Hematopoietic multipotent progenitor cell treated with erythropoietin and hydrocortisone succinate and interleukin-3 and kit ligand, for 15 days (in vitro differentiated cells): ENCODE measurements at places on chromosomes 12 and 14.

- DNase-seq: no peak
These were observed 23.7 kb upstream of the CERS5 start for GRCh38 chr12:50190859-50191258.

- DNase-seq: no peak
These were observed 19.2 kb downstream of the PPTC7 start for GRCh38 chr12:110563702-110564470.

DNA sequence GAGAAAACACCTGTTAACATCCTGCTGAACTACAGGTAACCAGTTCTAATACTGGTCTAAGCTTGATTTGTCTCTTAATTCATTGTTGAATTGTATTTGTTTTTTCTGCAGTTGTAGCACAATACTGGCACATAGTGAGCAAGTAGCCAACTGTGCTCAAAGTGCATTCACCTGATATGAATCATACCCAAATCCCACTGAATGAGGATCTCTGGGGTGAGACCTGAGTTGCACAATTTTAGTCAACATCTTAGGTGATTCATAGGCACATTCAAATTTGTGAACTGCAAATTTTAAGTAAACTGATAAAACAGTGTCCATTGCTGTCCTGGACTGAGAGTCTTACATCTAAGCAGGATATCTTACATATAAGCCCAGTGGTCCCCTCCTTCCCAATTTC, 12.8 kb downstream of the KCNC2 start:
- no peak for DNase-seq

DNA sequence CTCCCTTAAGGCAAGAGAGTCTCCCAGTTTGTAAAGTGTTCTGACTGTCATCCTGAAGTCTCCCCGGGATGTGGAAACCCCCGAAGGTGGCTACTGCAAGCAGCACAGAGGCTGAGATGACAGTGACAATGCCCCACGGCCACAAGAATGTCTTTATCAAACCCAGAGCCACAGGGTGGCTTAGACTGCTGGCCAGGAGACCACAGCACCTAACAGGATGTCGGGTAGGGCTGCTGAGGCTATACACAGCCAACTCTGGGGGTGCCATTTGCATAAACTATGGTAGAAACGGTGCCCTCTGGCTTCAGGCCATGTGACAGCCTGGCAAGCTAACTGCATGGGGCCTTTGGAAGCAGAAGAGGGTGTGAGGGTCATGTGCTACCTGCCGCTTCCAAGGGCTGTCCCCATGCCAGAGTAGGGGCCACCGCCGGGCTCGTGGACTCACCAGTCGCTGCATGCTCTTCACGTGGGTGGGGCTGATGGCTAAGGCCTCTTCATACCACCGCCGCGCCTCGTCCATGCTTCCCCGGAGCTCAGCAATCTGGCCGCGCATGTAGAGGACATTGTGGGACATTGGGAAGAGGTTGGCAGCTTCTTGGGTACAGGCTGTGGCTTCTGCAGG, 180.9 kb downstream of the CALM1 start:
- DNase-seq: no peak

DNA sequence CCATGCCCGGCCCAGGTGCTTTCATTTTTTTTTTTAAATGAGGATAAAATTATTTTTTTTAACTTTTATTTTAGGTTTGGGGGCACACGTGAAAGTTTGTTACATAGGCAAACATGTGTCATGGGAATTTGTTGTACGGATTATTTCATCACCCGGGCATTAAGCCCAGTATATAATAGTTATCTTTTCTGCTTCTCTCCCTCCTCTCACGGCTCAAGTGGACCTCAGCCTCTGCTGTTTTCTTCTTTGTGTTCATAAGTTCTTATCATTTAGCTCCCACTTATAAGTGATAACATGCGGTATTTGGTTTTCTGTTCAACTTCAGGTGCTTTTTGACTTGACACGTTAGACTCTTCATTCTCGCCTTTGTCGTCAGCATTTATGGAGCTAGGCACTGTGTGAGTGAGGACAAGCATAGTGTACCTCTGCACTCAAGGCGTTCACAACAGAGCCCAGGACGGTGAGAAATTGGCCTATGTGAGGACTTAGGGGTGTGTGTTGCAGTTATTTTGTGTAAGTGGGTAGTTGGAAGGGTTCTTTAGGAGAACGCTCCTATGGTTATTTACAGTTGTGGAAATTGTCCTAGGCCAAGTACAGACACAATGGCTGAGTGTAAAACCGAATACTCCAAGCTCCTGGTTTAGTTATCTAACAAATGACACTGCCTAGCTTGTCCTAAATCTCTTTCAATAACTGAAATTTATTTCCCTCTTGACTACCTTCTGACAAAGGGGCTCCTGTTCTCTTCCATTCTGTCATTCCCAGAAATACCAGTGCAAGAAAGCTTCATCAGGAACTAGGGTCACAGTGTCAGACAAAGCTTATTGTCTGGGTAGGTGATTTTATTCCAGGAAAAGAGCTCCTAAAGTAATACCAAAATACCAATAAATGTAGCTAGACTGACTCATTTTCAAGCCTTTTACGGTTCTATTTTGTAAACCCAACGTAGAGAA, 200.5 kb upstream of the PRICKLE1 start:
- DNase-seq: no peak

DNA sequence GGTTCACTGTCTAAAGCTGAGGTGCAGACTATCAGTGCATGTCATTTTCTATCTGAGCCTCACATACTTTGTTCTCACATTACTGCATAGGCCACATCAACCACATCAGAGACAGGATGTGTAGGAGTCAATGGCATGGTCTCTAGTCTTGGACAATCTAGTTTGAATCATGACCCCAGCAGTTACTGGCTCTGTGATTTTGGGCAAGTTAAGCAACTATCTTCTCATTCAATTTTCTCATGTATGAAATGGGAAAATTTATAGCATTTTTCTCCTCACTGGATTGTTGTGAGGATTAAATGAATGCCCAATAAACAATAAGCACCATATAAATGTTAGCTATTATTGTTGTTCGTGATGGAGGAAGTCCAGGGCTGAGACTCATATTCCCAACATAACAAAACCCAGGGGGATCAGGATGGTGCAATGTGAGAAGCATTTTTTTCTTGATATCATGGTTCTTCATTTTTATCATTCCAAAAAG, 432.6 kb downstream of the LRIG3 start:
- no peak for DNase-seq

- peak; percentile 39 for DNase-seq
These were observed 254.0 kb upstream of the USP15 start for GRCh38 chr12:62006076-62006732.

DNA sequence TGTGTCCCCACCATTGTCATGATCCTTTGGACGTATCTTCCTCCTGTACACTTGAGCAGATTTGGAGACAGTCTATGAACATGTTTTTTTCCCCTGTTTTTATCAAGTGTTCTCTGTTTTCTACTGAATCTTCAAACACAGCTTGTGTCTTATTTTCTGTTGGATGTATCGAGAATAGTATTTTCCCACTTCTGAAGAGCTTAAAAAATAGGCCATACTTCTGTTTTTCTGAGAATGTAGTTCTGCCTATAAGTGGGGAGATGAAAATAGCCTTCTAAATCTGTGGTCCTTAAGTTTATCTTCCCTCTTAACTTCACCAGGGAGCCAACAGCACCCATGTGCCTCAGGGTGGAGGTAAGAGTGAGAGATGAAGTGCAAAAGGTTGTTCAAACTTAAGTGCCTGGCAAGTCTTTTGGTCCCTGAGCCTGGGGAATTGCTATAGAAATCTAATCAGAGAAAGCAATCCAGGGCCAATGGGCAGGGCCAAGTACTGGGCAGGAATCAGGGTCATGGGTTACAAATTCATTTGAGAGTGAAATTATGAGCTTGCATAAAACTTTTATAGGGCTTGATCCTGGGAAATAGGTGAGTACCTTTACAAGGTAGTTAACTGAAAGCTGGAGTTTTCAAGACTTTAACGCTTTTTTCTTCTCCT, 58.9 kb downstream of the ARF6 start:
- no peak for DNase-seq

GRCh38 chr12:12202747-12203146, 64.1 kb downstream of the LRP6 start:
- DNase-seq: no peak

- no peak for DNase-seq
These were observed 740 bp upstream of the PRPF40B start for GRCh38 chr12:49622501-49623141.

GRCh38 chr14:74083784-74084276, 423 bp downstream of the ALDH6A1 start:
- DNase-seq: no peak

GRCh38 chr12:112116232-112117060, 7.9 kb upstream of the NAA25 start:
- DNase-seq: peak; percentile 66

- DNase-seq: peak; percentile 52
These were observed 2.3 kb downstream of the CDKN1B start for GRCh38 chr12:12719496-12719895.

- peak; percentile 68 for DNase-seq
These were observed 48.1 kb upstream of the LTBP2 start for GRCh38 chr14:74660167-74660566.

GRCh38 chr12:109586385-109587296, 13.0 kb downstream of the MVK start:
- no peak for DNase-seq

DNA sequence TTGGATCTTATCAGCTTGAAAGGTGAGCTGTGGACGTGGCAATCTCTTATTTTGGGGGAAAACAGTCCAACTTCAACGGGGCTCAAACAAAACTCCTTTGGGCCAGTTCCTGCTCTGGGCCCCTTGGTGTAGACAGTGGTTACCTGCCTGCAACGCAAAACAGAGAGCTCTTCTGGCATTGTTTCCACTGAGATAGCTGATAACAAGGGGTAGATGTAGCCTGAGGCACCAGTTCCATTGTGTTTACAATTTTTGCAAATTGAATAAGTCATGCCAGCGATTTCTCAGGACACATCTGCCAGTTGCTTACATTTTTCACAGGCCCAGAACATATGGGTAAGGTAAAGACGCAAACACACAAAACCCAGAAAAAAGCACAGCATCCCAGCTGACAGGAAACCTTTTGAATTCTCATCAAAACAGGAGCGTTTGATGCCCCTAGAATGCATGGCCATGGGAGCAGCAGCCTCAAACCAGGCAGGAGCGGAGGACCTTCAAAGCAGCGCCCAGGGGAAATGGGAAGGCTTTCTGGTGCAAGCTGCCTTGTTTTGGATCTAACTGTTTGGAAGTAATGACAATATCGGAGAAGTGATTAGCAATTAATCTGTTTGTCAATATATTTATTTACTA, 259.7 kb downstream of the AACS start:
- DNase-seq: no peak

DNA sequence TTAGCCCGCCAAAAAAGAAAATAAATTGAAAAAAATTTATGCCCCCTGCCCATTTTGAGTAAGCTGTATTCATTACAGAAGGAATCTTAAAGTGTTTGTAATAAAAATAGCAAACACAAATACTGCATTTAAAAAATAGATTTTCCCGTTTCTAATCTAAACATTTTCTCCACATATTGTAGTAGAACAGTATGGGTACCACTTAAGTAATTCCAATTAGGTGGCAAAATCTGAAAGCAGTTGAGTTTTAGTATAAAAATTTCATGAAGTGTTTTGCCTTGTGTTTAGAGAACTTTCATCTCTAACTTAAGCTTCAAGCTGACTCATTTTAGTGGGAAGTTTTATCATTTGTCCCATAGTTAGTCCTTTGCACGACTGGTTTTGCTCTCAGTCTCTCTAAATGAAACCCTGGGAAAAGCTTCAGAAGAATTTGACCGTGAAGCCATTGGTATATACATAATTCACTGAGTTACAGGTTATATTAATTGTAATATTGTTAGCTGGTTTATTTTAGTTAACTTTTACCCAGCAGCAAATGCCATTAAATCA, 214.6 kb downstream of the ERC1 start:
- DNase-seq: no peak

DNA sequence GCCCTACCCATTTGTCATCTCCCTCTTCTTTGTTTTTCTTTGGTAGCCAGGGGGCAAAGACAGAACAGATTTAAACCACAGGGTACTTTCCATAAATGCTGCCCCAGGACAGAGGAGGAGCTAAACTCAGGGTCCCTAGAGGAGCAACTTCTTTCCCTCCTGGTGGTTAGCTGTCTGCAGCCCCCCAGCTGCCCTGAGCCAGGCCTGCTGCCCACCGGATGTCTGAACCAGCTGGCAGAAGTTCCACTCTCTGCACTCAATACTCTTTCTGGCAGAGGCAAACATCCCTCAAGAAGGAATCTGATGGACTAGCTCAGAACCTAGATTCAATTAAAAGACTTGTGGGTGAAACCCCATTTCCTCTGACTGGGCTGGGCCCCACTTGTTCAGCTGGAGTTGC, 10.7 kb downstream of the VDR start:
- no peak for DNase-seq

GRCh38 chr12:54036620-54037359, 3.9 kb downstream of the HOXC5 start:
- DNase-seq: no peak

- DNase-seq: no peak
These were observed 916.8 kb downstream of the DIO2 start for GRCh38 chr14:79294499-79294898.

DNA sequence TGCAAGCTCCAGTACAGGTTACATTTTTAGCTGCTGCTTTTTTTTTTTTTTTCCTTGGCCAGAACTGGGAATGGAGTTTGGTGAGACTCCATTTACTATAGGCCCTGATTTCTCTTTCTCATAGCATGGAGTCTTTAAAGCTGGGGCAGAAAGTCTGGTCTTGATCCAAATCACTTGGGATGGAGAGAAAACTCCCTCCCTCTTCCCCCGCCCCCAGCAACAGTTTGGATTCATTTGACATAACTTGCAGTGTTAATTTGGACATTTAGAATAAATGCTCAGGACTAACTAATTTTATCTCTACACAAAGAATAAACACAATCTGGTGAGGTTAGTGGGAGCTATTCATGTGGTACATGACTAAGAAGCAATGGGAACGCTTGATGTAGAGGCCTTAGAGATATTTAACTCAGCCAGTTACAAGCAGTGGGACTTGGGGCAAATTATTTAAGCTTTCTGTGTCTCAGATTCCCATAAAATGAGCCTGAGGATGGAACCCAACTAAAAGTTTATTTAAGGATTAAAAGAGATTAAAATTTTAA, 107.3 kb upstream of the ARHGAP5 start:
- no peak for DNase-seq

DNA sequence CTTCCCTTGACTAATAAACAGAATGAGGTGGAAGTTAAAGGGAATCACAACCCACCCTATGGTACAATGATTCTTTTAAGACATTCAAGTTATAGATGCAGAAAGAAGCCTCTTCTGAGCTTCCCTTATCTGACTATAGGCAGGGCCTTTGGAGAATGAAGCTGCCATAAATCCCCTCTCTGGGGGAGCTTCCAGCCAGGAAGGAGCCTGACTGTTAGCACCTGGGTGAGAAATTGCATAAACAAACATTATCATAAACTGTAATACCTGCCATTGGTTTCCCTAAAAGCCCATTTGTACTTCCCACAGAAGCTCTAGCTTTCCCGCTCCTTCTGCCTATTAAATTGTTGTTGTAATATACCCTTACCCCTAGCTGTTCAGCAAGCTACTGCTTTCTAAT, 81.3 kb upstream of the RESF1 start:
- no peak for DNase-seq

- no peak for DNase-seq
These were observed 55.1 kb downstream of the PPP1R36 start for GRCh38 chr14:64604881-64605280.
